ENCODE measurements at places on chromosomes 7 and 10.

DNA sequence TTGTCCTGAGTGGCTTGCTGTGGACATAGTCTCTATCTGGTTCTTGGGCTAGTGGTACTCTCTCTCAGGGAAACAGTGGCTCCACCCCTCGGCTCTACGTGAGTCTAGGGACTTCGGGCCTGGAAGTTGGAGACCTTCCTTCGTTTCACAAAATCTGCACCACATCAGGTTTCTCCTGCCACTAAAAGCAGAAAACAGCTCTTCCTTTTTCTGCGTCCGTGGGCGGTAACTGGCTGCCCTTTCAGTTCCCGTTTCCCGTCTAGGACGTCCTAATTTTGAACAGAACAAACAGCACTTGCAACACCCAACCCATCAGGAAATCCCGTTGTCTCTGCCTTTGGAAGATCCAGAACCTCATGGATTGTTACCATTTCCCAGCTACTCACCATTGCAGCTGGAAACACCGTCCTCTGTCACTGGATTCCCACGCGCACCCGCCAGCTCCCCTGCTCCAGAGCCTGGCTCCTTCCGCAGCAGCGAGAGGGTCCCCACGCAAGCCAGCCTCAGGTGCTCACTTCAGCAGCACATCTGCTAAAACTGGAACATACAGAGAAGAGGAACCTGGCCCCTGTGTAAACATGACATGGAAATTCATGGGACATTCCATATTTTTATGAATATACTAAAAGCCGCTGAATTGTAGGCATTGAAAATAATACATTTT lies 311.4 kb upstream of the AKR1E2 start:
- DNase-seq, result no peak

DNA sequence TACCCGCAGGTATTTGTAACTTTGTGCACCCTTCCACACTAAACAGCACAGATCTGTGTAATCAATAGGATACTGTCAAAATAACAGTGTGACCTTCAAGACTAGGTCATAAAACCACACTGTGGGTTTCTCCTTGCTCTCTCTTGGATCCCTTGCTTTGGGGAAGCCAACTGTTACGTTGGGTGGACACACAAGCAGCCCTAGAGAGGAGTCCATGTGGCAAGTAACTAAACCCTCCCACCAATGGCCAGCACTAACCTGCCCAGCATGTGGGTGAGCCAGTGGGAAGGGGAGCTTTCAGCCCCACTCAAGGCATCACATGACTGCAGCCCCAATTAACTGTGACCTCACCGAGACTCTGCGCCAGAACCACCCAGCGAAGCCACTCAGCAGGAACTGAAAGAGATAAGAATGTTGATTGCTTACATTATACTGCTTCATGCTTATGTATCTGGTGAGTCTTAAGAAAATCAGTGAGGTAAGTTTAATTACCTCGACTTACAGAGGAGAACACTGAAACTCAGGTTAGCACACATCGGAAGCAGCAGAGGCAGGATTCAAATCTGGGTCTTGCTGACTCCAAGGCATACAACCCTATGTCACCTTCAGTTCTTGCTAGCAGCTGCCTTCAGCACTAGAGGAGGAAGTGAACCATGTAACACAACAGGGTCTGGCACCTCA lies 9.4 kb upstream of the ZC3HAV1 start:
- DNase-seq, result no peak

DNA sequence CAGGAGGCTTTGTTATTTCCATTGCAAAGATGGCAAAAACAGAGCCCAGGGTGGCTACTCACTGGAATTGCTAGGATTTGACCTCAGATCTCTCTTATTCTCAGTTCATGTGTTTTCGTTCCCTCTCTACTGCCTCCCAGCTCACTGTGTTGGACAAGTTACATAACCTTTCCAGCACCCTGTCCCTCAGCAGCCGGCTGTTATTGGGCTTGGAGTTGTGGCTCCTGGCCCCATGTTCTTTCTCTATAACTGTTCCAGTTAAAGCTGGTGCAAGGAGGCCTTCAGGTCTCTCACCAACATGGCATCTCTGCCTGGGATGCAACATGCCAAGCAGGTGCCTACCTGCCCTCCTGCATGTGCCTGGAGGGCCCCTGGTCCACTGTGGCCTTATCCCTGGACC lies 56.8 kb downstream of the LRRC18 start:
- DNase-seq, result no peak

- no peak for DNase-seq
Measured at GRCh38 chr7:80826520-80827238, 92.2 kb downstream of the SEMA3C start.

- DNase-seq, result no peak
Measured at GRCh38 chr10:89669985-89670384, 24.9 kb upstream of the PANK1 start.

DNA sequence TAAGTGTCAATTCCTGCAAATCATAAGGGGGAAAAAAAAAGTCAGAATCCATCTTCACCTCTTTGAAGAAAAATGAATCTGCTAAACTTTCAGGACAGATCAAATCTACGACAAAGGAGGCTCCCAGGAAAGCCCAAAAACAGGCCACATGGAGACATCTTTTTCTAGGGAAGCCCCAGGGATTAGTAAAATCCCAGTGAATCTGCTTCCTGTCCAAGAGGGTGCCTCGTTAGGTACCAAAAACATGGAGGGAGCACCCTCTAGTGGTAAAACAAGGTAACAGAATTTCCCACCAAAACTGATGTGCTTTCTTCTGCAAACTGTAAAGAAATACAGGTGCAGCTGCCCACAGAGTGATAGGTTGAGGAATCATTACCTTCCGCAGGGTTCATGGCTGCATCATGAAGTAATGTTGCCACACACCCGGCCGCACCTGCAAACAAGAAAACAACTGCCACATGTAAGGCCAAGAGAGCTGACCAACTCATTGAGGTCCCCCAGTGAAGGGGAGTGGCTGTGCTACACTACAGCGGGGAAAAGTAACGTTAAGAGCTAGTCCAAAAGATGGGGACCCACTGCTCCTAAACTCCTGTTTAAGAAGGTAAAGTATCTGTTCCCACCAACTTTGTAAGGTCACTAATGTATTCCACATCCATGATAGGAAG lies 7.9 kb downstream of the SLC25A28 start:
- DNase-seq, result peak; percentile 45

DNA sequence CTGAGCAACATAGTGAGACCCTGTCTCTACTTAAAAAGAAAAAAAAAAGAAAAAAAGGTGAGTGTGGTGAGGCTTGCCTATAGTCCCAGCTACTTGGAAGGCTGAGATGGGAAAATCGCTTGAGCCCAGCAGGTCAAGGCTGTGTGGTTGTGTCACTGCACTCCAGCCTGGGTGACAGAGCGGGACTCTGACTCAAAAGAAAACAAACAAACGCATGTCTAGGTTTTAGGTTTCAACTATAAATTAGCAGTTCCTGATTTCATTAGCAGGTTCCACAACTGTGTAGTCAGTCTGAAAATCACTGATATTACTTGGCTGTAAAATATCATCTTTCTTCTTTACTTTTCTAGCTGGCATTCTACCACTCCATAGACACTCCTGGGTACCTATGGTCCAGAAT lies 155.7 kb upstream of the HGF start:
- peak; percentile 14 for DNase-seq

DNA sequence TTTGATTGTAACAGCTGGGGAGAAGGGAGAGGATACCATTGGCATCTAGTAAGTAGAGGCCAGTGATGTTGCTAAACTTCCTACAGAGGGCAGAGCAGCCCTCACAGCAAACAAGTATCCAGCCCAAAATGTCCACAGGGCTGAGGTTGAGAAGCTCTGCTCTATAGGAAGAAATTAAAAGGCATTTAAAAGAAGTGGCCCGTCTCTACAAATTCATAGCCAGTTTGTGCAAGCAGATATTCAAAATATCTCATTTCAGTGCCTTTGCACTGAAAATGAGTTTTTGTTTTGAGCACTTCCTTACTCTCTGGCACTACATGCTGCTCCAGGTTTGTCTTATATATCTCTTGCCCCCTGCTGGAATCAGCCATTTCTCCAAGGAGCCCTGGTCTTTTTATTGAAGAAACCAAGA lies 330.0 kb downstream of the BBS9 start:
- peak; percentile 39 for DNase-seq

DNA sequence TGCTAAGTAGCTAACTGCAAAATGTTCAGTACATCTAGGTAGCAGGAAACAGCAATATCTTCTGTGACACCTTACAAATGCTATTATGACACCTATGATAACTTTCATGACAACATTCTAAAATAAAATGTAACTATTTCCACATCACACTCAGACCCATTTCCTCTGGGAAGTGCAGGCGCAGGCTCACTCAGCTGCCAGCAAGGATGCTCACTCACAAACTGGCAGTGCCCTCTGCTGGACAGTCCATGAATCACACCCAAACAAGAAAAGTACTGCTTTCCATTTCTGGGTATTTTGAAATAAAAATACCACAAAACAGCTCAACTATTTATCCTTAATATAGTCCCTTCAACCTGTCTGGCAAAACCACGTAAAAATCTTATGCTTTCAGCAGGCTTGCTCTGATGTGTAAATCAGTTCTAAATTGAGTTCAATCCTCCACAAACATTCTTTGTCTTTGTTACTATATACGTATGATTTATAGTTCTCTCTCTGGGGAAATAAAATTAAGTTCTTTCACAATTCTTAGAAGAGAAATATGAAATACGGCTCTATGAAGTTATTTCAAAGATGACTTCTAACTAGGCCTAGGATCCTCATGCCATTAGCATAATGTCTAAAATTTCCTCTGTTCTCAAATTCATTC lies 176.6 kb downstream of the PARD3 start:
- peak; percentile 76 for DNase-seq

DNA sequence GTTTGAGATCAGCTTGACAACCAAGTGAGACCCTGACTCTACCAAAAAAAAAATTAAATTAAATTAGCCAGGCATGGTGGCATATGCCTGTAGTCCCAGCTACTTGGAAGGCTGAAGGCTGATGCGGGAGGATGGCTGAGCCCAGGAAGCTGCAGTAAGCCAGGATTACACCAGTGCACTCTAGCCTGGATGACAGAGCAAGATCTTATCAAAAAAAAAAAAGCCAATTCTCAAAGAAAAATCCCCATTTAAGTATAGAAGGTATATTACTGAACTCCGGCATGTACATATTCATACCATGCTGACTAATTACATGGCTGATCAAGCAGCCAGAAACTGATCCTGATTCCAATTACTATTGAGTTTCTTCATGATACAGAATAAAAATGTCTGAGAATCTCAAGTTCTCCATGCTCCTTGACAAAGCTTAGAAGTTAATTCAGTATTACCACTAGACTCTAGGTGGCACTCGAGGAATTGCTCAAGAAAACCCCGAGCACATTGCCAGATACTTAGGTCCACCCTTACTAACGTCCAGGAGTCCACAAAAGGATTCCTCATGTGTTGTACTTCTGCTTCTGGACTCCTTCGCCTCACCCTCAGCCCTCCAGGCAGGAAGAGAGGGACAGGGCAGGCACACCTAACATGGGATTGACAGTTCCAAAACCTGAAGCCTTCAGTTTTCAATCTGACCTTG lies 148.9 kb downstream of the PARD3 start:
- DNase-seq, result peak; percentile 82

DNA sequence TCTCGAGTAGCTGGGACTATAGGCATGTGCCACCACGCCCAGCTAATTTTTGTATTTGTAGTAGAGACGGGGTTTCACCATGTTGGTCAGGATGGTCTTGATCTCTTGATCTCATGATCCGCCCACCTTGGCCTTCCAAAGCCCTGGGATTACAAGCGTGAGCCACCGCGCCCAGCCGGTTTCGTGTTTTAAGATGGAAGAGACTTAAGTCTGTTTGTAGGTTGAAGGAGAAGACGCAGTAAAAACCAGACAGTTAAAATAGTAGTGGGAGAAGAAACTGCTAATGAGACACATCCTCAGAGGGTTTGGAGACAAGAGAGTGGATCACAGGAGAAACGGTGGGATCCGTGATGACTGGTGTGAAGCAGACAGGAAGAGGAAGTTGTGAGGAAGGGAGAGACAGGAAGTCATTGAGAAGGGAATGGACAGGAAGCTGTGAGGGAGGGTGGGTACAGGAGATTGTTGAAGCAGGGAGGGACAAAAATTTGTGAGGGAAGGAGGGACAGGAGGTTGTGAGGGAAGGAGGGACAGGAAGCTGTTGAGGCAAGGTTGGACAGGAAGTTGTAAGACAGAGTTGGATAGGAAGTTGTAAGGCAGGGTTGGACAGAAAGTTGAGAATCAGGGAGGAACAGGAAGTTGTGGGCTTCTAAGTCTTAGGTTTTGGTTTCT lies 115.5 kb downstream of the WDFY4 start:
- DNase-seq, result no peak

Data from renal pelvis (tissue), 12 donors.